ENCODE measurements at places on chromosomes 16 and 17.

DNA sequence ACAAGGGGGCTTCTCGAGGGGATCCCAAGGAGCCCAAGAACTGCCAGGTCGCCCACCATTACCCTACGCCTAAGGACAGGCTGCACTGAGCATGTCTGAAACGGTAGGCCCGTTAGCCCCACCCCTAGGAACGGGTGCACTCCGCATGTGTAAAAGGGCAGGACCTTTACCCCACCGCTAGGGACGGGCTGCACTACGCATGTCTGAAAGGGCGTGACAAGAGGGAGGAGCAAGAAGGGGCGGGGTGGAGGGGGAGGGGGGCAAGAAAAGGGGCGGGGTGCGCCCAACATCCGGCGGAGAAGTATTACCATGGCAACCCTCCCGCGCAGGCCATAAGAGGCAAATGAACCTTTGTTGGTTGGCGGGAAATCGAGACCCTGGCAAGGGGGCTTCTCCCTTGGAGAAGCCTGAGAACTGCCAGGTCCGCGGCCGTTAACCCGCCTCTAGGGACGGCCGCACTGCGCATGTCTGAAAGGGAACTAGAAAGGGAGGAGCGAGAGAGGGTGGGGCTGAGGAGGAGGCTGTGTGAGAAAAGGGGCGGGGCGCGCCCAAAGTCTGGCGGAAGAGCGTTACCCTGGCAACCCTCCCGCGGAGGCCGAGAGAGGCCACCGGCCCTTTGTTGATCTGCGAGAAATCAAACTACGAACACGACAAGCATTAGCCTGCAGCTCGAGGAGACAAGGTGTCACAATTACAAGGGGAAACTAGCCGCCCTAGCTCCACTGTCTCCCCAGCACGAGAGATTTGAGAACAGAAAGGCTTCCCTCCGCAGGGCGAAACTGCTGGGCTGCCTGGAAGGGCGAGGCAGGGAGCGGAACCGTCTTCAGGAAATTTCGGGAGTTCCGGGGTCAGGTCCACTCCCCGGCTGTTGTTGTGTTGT is 2046.8 kb downstream of the TP53TG3F start:
- DNase-seq: no peak

DNA sequence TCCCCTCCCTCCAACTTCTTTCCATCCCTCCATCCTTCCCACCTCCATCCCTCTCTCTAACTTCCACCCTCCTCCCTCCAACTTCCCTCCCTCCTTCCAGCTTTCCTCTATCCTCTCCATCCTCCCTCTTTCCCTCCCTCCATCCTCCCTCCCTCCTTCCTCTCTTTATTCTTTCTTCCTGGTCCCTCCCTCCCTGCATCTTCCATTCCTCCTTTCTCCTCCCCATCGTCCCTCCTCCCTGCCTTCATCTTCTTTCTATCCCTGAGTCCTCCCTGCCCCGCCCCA is 11.8 kb downstream of the CACNG4 start:
- DNase-seq: no peak

DNA sequence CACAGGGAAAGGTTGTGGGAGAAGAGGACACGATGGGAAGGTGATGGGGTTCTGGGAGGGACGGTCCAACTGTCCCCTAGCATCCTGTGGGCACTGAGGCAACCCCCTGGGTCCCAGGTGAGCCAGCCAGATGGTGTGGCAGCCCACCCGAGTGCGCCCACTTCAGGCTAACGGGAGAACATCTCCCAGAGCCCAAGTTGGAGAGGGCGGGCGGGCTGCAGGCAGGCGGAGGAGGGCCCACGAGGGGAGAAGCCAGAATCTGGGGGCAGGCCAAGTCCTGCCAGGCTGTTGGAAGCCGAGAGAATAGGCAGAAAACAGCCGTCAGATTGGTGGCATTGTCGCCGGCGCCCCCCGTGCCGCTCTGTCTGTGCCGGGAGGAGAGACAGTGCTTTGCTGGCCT is 13.8 kb upstream of the ABCC3 start:
- no peak for DNase-seq

GRCh38 chr17:81406117-81406953 is 11.1 kb downstream of the BAHCC1 start:
- DNase-seq: no peak

DNA sequence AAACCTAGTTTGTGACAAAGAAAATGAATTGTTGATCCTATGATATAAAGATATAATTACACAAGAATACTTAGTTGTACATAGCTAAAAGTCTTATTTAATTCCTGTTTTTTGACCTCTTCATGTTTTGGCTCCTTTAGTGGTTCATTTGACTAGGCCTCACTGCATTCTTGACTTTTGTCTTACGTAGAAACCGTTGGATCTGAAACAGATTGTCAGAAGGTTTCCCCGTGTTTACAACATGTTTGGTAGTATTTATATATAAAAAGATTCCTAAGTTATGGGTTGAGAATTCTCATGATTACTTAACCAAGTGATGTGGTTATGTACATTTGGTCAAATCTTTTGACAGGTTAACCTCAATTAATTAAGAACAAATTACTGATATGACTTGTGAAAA is 162.8 kb downstream of the BCAS3 start:
- DNase-seq: no peak

- DNase-seq: no peak
These were observed 14.0 kb upstream of the C16orf78 start for GRCh38 chr16:49359591-49359990.

DNA sequence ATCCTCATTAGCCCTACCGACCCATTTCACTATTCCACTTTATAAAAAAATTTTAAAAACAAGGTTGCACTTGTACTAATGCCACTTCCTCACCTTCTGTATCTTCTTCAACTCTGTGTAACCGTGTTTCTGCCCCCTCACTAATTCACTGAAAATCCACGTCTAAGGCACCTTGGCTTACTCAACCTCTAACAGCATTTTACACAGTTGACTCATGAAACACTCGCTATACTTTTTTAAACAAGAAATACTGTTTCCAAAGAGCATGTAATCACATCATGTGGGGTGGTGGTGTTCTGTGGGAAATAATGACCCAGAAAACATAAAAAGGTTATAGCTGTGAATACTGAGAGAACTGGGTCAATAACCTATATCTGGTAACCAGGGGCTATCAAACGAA is 79.9 kb downstream of the NCOR1 start:
- no peak for DNase-seq

- peak; percentile 33 for DNase-seq
These were observed 9.3 kb downstream of the GJD3 start for GRCh38 chr17:40355123-40355803.

GRCh38 chr17:30520436-30520835 is 43.2 kb downstream of the GOSR1 start:
- DNase-seq: no peak

- DNase-seq: no peak
These were observed 35.6 kb downstream of the NLRC3 start for GRCh38 chr16:3541527-3542155.

GRCh38 chr16:55948230-55948629 is 73.1 kb upstream of the CES5A start:
- DNase-seq: no peak

DNA sequence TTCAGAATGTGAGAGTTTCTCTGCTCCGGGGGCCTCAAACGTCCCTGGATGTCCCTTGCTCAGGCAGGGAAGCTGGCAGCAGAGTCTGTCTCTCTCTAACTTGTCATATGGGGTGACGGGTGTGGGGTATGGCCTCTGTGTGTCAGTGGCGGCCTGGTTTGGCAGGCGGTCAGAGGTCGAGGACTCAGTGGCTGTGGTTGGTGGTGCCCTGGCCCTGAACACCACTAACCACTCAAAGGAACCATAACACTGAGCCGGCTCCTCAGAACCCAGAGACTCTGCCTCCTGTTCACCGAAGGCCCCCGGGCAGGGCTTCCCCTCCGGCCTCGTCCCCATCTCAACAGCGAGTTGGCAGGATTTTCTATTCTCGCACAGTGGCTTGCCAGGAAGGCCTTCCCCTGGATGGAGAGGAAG is 677 bp downstream of the P2RX1 start:
- no peak for DNase-seq

DNA sequence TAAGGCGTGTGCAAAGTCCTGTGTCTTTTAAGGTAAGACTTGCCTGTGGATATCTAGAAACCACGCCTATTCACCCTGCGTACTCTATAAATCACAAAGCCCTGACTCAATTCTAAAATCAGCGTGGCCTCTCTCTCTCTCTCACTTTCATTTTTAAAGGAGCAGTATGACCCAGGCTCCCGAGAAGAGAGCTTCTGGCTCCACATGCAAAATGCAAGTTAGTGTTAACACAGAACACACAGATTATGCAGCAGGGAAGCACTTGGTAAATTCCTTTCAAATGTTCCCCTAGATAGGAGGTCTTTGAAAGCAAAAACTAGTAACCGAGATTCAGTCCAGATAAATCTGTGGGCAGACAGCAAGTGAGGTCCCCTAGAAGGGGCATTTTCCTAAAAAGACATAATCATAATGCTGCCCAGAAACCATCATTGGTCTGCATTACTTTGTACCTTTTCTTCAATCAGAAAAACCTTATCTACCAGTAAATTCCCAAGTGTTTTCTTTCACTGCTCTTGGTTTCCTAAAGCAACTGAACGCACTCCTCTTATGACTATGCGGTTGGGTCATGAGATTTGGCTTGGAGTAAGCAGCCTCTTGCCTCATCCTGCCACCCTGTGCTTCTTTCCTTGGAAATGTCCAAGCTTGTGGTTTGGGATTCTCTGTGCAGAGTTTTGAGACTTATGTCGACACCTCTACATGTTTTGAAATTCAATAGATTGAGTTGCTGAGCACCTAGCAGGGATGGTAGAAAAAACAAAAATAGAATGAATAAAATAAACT is 31.7 kb upstream of the KCNJ2 start:
- no peak for DNase-seq

DNA sequence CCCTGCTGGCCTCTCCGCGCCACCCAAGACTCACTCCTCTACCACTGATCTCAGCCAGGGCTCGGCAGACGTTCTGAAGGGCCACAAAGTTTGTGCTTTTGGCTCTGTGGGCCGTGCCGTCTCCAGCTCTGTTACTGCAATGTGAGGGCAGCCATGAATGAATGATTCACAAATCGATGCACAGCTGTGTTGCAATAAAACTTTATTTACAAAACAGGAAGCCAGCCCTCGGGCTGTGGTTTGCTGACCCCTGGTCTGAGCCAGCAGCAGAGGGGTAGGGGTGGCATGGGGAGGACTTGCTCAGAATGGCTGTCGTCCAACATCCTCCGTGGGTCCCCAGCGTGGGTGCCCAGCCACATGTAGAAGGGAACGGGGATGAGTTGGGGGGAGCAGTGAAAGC is 63.0 kb upstream of the PVALEF start:
- no peak for DNase-seq

DNA sequence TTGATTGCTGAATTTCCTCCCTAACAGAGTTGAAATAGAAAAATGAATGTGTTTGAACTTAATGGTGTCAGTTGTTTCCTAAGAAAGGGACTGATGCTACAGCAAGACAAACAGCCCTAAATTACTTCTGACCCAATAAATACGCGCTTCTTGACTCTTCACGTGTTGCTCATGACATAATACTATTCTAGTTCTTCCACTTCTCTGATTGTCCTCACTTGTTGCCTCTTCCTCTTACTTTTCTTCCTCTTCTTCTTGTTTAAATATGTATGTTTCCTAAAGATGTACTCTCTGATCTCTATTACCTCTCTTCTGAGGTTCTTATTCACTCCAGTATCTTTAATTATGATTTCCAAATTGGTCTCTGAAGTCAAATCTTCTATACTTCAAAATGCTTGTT is 32.4 kb downstream of the RNF43 start:
- no peak for DNase-seq

DNA sequence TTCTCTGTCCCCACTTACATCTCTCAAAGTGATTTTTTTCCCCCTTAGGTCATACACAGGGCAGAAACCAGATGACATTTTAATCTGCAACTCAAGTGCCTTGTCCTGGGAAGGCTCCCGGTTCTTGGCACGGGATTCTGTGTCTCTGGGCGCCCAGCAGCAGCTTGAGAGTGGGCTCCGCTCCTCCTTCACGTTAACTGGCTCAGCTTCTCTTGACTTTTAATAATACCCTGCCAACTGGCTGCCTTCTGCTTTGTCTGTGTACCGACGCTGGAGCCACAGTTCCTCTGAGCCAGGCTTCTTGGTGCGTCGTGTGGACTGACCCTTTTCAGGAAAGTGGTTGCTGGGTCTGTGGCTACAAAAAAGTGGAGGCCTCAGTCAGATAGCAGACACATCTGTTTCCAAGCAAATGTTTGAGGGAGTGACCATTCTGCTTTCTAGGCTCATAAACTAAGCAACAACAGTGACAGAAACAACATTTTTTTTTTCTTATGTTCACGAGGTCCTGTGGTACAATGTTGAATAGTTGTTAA is 64.9 kb downstream of the IRF8 start:
- DNase-seq: no peak

- DNase-seq: no peak
These were observed 51.6 kb downstream of the TEX14 start for GRCh38 chr17:58640202-58640601.

DNA sequence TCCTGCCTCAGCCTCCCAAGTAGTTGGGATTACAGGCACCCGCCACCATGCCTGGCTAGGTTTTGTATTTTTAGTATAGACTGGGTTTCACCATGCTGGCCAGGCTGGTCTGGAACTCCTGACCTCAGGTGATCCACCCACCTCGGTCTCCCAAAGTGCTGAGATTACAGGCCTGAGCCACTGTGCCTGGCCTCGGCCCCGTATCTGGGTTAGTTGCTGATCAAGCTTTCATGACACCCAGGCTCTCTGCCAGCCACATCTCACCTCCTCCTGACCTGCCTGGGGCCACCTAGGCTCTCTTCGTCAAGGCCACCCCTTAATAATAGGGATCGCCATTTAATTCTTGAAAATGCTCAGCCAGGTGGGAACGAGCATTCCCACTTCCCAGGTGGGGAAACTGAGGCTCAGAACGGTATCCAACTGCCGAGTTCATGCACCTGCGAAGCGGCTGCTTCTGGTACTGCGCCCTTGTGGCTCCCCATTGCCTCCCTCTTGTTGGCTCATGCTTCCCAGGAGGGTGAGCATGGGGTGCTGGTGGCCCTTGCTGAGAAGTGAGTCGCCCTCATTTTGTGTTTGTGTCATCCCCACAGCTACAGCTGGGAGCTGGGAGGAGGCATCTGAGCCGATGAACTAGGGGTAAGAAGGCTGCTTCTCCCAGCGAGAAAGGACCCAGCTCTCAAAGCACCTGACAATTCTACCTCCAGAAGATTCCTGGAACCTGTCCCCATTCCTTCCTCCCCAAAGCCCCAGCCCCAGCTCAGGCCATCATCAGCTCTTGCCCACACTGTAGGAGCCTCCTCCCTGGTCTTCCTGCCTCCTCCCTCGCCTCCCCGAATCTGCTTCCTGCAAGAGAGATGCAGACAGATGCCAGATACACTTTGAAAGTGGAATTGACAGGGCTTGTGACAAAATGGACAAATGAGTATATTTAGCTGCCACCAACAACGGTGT is 17.3 kb upstream of the SNN start:
- DNase-seq: no peak
